ENCODE measurements at places on chromosomes 5 and 9.

- no peak for DNase-seq
Measured at GRCh38 chr5:124576848-124577409, 169.5 kb downstream of the ZNF608 start.

GRCh38 chr5:33088176-33088575 is 352.6 kb upstream of the TARS1 start:
- no peak for DNase-seq

DNA sequence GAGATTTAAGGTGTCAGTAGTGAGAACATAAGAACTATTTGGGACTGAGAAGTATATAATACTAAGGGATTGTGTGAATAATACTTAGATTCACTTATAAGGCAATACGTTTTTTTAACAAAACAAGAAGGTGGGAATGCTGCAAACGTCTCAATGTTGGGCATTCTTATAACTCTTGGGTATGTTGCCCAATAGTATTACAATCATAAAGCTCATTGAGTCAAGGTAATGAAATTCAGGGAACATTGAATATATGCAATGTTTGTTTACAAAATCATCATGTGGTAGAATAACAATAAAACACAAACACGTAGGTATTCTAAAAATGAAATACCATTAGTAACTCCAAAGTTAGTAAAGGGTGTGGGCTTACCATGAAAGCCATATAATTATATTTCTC is 400.7 kb downstream of the KIAA0825 start:
- DNase-seq, result no peak

DNA sequence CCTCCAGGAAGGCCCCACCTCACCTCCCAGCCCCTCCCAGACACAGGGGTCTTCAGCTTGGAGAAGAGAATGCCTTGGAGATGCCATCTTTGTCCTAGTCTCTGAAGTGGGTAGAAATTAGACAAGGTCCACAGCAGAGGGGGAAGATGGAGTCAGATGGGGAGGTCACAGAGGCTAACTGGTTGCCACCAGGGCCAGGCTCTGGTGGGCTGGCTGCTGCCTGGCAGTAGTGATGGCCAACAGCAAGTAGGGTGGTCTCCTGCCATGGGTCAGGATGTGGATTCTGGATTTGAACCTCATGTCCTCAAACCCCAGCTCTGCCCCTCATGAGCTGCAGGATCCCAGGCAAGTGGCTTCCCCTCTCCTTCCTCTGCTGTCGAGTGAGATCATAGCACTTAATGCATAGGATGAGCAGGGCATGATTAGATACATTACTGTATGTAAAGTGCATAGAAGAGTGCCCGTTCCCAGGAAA is 38.7 kb upstream of the NEK6 start:
- DNase-seq, result no peak

- DNase-seq, result no peak
Measured at GRCh38 chr9:37374892-37375291, 47.6 kb upstream of the GRHPR start.

GRCh38 chr5:100550531-100551051 is 15.4 kb downstream of the FAM174A start:
- no peak for DNase-seq

DNA sequence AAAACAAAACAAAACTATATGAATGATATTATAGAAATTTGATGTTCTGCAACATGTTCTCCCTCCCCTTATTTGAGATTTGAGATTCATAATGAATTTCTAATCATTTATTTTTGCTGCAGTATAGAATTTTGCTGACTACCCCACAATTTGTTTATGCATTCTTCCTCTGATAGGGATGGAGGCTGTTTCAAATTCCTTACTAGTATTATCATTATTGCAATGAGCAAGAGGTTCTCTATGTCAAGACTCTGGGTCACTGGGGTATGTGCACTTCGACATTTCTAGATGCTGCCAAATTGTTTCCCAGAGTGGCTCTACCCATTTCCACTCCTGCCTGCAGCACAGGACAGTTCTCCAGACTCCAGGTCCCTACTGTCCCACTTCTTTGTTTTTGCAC is 54.9 kb upstream of the DAB2IP start:
- no peak for DNase-seq

GRCh38 chr9:122821278-122821943 is 7.0 kb downstream of the PDCL start:
- DNase-seq, result peak; percentile 40

- DNase-seq, result no peak
Measured at GRCh38 chr5:80736730-80737129, 81.9 kb upstream of the DHFR start.

DNA sequence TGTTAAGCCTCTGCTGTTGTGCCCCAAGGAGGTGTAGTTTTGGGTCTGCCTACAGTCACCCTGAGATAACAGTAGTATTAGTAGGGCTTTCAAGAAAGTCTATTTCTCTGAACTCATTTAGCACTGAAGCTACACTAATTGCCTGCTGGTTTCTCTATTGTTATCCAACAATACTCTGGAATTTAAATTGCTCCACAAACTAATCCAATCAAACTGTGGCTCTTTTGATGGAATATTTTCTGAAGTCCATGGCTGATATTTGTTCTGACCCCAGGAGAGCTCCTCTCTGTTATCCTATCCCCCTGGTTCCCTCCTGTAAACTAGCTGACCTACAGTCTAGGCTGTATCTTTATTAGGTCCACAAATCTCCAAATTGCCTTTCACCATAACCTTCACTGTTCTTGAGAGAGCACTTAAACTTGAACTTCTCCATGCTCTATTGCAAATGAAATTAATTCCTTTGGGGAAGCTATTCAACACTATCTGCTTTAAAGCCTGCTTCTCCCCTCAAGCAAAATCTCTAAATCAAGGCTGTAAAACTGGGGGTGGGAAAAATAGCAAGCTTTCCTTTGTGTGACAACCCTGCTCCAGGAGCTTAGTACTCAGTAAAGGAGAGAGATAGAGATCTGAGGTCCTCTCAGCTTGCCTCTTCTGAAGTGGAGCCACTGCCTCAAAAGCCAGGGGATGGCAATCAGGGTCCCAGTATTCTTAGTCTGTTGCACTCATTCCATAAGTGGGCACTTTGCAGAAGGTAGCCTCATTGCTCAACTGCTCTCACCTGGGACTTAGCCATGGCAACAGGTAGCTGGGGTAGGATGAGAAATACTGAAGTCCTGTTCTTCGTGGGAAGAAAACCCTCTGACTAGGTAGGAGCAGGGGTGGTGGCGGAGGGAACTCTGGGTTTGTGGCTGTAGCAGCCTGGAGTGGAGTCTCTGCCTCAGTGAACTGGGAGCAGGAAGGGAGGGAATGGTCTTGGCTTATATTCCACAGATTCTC is 110.9 kb downstream of the MACIR start:
- DNase-seq, result no peak

DNA sequence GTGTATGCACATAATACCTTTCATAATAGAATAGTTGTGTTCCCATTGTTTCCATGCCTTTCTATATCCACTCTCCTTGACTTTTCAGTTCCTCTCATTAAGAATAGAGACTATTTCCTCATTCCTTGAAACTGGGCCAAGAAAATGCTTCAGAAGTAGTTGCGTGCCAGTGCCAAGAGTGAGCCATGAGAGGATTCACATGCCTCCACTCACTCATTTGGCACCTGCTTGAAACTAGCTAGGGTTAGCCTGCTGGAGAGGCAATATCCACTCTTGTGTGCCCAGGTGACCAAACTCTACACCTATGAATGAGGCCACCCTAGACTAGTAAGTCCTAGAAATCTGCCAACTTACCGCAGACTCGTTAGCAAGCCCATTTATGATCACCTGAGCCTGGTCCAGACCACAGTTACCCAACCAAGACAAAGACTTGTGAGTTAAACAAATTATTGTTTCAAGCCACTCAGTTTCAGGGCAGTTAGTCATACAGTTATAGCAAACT is 276.3 kb downstream of the EPB41L4A start:
- no peak for DNase-seq

GRCh38 chr5:123538670-123539459 is 26.9 kb downstream of the CSNK1G3 start:
- DNase-seq, result no peak

- DNase-seq, result no peak
Measured at GRCh38 chr9:111876179-111876578, 20.4 kb upstream of the UGCG start.

DNA sequence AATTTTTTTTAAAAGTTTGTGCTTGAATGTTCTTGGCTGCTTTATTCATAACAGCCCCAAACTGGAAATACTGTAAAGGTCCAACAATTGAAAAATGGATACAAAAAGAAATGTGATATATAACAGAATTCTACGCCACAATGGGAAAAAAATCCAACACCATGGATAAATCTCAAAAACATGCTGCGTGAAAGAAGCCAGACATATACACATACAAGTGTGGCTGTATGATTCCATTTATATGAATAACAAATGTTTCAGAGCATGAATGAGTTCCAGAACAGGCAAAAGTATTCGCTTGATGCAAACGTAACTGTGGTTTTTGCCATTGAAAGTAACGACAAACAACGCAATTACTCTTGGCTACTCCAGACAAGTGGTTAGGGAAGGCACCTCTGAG is 7.2 kb upstream of the SFXN1 start:
- no peak for DNase-seq

DNA sequence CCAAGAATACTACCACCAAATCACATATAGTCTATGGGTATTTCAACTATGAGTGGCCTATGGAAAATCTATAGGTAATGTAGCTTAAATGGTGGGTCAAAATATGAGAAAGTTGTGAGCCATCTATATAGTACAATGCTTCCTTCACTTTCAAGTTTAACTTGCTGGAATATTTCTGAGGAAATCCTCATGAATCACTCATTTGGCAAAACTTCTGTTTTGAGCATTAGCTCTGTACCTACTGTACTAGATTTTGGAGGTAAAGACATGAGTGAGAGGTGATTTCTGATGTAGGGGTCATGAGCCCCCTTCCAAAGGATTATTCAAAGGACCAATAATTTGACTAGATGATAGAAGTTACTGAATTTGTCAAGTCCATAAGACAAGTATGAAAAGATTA is 80.6 kb upstream of the DAB2 start:
- no peak for DNase-seq

- peak; percentile 40 for DNase-seq
Measured at GRCh38 chr9:127917603-127918002, 762 bp upstream of the ST6GALNAC4 start.

DNA sequence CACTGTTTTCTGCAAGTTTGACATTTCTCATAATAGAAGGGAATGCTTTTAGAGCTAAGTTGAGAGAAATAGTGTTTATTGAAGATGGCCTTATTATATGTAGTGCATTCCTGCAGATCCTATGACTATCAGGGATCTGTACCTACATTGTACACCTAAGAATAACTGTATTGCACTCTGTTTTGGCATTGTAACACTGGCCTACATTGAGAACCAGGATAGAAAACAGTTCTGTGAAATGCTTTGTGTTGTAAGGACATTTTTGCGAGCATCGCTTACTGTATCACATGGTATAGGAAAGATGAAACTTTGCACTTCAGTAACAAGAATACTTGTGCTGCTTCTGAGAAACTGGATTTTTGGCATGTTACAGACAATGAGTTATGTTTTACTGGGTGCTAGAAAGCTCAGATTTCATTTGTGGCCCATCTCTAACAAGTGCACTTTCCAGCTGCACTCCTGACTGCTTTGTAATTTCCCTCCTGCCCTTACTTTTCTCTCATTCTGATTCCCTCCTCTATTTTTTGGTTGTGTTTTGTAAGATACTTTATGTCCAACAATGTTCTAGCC is 30.6 kb downstream of the C9orf85 start:
- DNase-seq, result no peak

DNA sequence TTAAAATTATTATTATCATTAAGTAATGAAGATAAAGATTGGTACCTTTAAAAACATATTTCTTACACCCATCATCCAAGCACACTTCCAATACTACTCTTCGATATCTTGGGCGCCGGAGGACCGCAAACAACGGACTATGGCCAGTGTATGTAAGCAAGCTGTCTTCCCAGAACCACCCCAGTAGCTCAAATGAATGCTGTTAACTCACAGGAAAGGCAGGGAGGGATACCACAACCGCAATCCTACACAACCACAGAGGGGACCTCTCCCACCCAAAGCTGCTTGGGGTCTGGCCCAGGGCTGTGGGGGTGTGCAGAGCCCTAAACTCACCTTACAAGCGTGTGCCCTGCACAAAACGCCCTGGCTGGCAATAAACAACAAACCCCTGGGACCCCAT is 20.6 kb downstream of the GOLM1 start:
- no peak for DNase-seq

DNA sequence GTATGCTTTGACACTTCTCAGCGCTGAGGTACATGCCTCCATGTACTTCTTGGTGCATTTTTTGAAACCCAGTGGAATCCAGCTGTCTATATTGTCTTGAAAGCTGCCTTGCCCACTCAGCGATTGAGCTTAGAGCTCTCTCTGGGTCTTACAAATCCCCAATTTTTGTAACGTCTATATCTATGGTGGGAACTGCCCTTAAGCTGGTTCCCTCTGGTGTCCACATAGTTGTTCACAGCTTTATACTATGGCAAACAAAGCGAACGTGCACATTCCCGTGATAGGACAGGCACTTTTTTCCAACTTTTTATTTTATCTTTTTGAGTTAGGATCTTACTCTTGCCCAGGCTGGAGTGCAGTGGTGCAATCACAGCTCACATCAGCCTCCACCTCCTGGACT is 20.9 kb downstream of the CDHR2 start:
- no peak for DNase-seq

DNA sequence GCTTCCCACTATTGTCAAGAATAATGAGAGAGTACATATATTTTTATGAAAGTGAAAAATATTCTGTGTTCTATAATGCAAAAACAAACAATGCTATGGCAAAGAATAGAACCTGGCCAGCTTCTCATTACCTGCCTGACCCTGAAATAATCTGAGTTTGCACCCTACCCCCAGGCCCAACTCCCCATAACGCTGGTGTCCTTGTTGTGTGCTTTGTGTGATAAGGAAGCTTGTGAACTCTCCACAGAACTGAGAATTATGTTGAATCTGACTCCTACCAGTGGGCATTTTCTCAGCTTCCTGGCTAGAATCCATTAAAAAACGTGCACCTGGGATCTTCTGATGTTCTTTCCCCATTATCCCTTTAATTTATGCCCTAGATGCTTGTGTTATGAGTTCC is 178.0 kb upstream of the GNA14 start:
- no peak for DNase-seq

DNA sequence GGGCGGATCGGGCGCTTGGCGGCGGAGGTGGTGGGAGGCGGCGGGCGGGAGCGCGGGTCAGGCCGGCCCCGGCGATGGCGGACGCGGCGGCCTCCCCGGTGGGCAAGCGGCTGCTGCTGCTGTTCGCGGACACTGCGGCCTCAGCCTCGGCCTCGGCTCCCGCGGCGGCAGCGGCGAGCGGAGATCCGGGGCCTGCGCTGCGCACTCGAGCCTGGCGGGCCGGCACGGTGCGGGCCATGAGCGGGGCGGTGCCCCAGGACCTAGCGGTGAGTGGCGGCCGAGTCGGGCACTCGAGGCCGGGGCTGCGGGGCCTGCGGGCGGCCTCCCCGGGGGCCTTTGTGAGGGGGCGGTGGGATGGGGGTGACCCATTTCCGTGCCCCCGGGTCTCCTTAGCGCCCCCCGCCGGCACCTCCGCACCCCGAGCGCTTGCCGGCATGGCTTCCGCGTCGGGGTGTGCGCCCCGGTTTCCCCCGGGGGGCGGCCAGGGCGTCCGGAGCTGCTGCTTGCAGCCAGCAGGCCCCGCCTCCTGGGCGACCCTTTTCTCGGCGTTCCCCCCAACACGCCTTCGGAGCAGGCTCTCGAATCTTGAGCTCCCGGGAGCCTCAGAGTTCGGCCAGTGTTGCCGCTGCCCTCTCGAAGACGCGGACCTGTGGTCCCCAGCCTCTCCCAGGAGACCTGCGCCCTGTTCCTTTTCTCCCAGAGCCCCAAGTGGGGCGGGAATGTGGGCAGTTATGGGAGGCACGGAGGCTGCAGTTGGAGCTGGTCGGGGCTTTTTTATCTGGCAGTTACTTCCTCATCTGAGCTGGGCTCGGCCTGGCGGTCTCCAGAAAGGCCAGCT is 456 bp downstream of the KDM3B start:
- DNase-seq, result peak; percentile 73
